ENCODE measurements at places on chromosomes 7 and 10. TPM values are rescaled to one million over a fixed set of nuclear protein-coding genes. Genes with fewer than 3 reads are reported as not detected.

DNA sequence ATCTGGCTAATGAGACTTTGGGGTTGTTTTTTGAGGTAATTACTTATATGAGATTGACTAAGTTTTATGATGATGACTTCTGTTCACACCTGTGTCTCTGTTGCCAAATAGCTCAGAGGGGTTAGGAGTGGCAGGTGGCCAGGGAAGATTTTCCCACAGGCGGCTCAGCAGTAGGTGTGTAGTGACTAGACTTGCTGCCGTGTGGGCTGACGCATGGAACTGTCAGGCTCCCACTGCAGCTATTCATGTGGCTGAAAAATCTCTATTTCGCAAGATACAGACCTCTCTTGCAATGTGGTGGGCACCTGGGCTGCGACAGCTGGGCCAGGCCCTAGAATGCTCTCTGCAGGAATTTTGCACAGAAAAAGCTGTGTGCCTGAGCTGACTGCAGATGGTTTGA is 1.4 kb downstream of the CPA4 start:
- ATAC-seq: no peak

GRCh38 chr10:124366343-124366742 is 52.4 kb downstream of the OAT start:
- no peak for ATAC-seq

- ATAC-seq: no peak
Observed at GRCh38 chr10:43160046-43160920, 22.0 kb downstream of the CSGALNACT2 start.

DNA sequence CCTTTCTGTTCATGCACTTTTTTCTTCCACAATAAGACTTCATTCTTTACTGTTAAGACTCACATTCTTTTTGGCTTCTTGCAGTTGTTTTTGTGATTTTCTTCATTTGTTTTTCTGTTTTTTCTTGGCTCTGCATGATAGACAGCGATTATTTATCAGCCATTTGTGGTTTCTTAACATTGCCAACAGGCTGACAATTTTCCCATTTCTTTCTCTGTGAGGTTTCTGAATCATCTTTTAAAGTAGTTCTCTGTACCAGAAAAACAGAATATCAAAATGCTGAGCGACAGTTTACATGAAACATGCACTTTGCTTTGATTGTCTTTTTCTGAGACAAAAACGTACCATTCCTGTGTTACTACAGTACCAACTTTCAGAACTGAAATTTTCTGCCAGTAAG is 334.2 kb upstream of the MAGI2 start:
- ATAC-seq: no peak

- ATAC-seq: peak; percentile 90
Observed at GRCh38 chr7:14761510-14762296, 140.8 kb downstream of the DGKB start.

Gene EVX1
- total RNA-seq: 0.23 TPM

DNA sequence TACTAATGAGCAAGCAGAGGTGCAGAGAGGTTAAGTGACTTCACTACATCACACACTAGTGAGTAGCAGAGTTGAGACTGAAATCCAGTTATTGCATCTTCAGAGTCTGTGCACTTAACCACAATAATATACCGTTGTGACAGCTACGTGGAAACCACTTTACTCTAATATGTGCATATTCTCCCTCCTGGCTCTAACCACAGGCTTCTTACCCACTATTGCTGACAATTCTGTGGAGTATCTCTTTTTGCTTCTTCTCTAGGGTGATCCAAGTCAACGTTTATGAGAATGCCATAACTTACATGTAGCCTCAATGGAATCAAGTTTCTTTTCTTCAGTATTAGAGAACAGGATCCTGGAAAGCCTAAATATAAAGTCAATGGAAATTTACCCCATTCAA is 64.2 kb upstream of the MEOX2 start:
- ATAC-seq: no peak

DNA sequence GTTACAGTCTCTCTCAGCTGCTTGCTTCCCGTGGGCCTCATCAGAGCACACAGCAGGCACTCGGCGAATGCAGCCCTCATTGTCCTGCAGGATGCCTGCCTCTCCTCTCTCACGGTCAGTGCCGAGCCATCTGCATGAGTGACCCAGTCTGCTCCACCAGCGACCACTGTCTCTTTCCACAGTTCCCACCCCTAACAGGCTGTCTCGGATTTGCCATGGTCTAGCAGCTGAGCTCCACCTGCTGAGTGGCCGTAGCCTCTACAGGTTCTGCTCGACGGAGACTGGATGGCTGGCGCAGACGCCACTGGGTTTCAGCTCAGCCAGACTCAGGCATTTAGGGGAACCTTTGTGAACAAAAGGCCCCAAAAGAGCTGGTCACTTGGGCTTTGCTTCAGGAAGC is 209.4 kb upstream of the FOXK1 start:
- ATAC-seq: peak; percentile 78

Gene TCTN3
- total RNA-seq: 33.6 TPM

GRCh38 chr7:101172854-101173751 is 7.0 kb downstream of the NAT16 start:
- ATAC-seq: peak; percentile 15

Data from motor neuron (in vitro differentiated cells).